RKO (cell line): ENCODE measurements at places on chromosomes 16 and 17.

DNA sequence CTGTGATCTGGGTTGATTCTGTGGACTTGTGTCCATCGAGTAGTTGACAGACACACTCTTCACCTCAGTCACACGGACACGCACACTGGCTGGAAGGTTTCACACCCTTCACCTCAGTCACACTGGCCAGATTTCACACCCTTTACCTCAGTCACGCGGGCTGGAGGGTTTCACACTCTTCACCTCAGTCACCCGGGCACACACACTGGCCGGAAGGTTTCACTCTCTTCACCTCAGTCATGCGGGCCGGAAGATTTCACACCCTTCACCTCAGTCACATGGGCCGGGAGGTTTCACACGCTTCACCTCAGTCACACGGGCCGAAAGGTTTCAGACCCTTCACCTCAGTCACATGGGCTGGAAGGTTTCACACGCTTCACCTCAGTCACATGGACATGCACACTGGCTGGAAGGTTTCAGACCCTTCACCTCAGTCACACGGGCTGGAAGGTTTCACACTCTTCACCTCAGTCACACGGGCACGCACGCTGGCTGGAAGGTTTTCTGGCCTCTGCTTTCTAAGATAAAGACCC is 96.2 kb downstream of the PGS1 start:
- no peak for DNase-seq

DNA sequence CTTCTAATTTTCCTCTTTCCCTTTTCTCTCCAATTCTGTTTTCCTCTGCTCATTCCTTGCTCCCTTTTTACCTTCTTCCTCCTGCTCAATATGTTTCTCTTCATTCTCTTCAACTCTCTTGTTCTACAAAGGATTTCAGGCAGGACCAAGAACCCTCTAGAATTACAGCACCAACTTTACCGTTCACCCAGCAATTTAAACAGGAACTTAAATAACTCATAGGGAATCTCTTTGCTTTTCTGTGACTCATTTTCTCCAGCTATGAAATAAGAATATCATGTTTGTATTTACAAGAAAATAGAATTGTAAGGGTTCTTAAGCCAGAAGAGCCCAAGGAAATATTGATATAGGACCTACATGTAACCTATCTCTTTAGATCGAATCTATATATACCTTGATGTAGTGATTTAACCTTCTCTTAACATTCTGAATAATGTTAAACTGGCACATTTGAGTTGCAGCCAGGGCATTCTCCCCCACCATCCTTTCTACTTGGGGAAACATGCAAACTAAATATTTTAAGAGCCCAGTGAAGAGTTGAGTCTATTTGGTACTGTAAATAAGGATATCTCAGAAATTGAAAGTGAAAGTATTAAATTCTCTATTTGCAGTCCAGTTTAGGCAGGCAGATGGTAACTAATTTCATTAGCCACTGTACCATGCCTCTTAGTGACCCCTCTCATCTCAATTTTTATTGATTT is 137.0 kb downstream of the ANKFN1 start:
- no peak for DNase-seq

DNA sequence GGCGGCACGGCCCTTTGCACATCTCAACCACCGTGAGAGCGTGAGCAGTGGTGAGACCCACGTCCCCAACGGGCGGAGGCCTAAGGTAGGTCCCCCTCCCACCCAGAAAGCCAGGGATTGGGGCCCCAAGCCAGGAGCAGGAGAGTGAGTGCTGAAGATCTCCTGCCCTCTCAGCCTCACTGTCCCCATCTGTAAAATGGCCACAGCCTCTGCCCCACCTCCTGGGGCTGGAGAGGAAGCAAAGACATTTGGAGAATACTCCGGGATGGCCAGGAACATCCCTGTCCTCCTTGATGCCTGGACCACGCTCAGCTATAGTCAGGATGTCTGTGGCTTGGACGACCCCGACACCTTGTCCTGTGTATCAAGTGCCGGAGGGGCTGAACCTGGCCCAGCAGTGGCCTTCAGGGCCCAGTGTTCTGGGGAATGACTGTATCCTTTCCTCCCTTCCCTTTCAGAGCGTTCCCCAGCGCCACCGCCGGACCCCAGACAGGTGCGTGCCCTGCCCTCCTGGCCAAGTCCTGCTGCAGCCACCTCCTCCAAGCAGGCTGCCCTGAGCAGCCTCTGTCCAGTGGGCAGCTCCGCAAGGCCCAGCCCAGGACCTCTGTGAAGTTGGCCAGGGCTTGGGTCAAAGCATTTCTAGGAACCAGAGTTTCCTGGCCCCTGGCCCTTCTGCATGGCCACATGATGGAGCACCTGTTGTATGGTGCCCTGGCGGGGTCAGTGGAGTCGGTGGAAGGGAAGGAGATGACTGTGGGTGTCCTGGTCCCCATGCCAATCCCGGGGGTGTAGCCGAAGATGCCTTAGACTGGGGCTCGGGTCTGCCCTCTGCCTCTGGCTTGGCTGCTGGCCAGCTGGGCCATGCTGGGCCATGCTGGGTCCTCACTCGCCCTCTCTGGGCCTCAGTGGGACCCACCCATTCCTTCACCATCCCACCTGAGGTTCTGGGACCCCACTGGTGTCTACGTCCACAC is 38.4 kb downstream of the ADCY7 start:
- no peak for DNase-seq

DNA sequence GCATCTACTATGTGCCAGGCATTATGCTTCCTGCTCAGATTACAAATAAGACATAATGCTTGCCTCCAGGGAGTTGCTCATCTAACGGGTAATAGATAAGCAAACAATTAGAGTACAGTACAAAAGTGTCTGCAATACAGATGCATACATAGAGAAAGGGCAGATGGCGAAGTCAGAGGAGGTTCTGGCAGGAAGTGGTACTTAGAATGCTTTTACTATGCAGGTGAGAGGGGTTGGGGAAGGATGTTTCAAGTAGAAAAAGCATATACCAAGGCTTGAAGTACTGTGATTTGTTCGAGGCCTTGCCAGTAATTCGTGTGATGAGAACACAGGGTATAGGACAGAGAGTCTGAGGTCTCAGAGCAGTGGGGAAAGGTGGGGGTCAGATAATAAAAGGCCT is 349.8 kb downstream of the UTP18 start:
- DNase-seq, result no peak

DNA sequence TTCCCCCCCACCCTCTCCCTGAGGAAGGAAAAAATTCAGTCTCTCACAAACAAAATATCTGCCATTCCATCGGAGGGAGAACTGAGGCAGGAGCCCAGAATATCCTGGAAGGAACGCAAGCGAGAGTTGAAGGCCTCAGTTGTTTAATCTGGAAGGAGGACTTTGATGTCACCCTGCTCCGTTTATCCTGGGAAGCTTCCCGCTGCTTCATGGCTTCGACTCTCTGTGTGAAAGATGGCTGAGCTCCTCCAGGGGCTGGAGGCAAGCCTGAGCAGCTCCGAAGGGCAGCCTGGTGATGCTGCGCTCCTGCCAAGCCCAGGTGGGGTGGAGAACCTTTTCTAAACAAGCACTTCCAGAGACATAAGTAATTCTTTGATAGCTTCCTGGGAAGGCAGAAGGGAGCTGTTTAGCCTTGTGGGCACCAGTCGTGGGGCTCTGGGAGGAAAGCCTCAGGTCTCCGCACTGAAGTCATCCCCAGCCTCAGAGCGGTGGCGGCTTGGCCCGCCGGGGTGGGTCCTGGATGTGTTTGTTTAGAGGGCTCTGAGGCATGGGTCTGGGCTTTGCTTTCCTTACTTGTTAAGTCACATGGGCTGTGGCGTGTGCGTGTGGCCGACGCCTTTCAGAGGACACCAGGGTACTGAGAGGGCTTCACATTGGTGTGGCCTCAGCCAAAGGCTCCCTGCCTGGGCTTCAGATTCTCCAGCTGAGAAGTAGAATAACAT is 7.9 kb downstream of the NKD1 start:
- DNase-seq, result no peak

- DNase-seq, result no peak
Measured at GRCh38 chr17:48592057-48592514, 1.5 kb downstream of the HOXB5 start.

DNA sequence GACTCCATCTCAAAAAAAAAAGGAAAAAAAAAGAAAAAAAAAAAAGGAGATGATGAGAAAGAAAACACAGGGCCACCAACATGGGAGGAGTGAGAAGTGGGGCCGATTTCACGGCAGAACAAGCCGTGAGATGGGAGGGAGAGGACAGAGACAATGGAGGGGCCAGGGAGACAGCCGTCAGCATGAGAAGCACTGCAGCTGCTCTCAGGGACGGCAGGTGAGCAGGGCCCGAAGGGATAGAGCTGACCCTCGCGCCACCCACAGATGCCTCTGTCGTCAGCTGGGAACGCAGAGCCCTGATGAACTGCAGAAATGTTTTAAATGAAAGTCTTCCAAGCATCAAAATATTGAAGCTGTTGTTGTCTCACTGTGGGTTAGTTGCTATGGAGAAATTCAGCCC is 20.3 kb downstream of the PITPNM3 start:
- DNase-seq, result no peak

DNA sequence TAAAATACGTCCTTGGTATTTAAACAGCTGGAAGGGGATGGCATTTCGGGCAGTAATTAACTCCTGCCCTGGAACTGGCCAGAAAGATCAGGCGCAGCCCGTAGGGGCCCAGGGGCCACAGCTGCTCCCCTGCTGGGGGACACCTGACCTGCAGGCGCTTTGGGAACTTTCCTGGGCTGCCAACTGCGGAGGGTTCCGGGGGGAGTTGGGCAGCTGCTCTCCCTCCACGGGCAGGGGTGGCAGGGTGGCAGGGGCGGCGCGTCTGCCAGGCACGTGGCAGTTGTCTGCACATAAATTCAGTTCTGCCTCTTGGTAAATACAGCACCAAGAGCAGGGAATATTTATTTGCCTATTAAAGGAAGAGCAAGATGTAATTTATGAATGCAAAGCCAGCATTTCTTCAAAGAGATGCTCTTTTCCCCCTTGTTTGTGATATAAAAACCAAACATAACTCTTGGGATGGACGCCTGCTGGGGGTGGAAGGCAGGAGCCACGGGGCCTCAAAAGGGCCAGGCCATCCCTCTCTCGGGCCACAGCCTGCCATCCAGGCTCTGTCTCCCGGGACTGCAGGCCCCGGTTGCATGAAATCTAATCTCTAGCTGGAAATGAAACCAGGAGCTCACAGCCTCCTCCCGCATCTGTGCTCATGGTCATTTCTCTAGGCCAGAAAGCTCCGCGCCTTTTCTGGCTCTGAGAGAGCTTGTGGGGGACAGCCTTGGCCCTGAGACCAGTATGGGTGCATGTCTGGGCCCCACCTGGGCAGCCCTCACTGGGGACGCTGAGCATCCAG is 29.9 kb upstream of the CHMP6 start:
- DNase-seq, result no peak

DNA sequence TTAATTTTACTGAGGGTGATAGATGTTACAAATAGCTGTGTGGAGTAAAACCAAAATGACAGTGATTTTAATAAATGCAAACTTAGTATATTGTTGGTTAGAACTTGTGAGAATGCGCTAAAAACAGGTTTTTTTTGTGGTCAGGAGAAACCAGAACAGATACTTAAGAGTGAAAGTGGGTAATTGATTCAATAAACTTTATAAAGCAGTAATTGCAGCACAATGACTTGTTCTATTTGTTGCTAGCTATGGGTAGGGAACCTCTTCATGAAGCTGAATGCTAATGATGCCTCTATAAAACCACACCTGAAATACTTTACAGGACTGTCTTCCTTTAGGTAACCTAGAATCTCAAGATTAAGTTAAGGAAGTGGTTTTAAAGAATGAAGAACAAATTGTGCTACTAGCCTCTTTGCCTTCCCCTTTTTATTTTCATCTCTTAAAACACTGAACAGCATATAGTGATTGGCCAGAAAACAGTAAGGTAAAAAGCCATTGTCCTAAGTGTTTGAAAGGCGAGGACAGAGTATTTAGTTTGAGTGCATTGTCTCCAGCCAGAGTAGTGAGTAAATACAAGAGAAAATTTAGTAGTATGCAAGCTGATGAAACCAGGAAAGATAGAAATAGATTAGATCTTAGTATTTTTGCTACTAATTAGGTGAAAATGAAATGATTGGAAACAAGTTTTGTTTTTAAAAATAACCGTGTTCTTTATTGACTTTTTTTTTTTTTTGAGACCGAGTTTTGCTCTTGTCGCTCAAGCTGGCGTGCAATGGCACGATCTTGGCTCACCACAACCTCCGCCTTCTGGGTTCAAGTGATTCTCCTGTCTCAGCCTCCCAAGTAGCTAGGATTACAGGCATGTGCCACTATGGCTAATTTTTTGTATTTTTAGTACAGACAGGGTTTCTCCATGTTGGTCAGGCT is 6.0 kb downstream of the GGNBP2 start:
- DNase-seq, result no peak

DNA sequence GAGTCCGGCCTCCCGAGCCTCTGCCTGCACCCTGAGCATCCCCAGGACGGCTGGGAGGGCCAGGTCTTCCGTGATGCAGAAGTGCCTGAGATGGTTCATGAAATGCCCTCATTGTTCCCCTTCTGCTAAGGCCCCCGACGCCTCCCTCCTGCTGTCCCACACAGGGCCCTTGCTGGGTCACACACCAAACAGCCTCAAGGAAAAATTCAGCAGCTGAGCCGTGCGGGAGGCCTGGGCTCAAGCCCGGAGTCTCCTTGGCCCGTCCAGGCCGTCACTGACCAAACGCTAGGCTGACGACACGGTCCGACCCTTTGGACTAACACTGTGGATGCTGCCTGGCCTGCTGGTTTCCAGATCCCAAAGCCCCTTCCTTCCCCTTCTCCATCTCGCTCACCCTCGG is 90.2 kb downstream of the RTN4RL1 start:
- no peak for DNase-seq

- no peak for DNase-seq
Measured at GRCh38 chr17:49193513-49194296, 16.7 kb downstream of the GNGT2 start.

DNA sequence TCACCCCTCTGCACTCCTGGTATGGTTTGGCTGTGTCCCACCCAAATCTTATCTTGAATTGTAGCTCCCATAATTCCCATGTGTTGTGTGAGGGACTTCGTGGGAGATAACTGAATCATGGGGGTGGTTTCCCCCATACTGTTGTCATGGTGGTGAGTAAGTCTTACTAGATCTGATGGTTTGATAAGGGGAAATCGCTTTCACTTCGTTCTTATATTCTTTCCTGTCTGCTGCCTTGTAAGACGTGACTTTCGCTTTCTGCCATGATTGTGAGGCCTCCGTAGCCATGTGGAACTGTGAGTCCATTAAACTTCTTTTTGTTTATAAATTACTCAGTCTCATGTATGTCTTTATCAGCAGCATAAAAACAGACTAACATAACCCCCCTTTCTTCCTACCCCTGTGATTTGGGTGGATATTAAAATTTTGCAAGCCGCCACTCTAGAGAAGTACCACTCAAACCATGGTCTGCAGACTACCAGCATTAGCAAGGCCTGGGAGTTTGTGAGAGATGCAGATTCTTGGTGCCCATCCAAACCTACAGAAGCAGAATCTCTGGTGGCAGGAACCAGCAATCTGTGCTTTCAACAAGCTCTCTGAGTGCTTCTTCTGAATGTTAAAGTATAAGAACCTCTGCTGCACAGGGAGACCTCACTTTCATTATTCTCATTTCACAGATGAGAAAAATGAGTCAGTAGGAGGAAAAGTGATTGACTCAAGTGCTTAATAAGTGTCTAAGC is 999.5 kb upstream of the EEF2KMT start:
- DNase-seq, result no peak

- no peak for DNase-seq
Measured at GRCh38 chr17:49578952-49579500, 3.4 kb downstream of the NXPH3 start.
